ENCODE measurements at places on chromosomes 6 and 20.

- DNase-seq, result no peak
Measured at GRCh38 chr6:22726966-22727365, 157.6 kb downstream of the HDGFL1 start.

DNA sequence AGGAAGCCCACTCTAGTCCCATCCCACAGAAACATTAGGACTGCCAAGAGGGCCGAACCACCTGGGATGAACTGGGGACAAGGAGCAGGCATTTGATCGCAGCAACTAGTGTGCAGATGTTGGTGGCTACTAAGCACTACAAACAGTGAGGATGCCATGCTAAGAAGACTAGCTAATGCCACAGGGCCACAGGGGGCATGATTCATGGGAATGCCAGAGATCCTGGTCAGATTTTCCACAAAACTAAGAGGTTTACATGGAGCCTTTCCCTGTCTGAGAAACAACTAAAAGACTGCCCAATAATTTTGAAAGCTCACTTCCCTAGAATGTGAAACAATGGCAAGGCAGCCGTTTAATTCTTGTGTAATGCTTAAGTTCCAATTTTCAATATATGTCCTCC, 375.9 kb upstream of the PTCHD4 start:
- DNase-seq, result no peak

DNA sequence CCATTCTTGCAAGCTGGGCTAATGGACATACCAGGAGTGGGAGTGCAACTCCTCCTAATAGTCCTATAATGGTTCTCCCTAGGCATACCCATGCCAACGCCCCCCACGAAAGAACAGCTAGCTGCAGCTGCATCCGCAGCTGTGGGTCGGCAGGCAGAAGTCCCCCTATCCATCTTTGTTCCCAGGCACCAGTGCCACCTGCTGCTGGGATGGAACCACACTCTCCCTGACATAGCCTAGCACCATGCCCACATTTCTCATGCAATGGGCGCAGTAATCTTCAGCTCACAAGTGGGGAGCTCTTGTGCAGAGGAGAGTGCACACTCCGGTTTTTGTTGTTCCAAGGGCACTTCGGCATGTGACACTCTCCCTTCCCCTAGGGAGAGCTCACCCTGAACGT, 567.8 kb downstream of the GRIK2 start:
- no peak for DNase-seq

GRCh38 chr6:79330704-79331103, 96.2 kb upstream of the HMGN3 start:
- DNase-seq, result no peak

- DNase-seq, result no peak
Measured at GRCh38 chr6:169427856-169428255, 174.2 kb upstream of the THBS2 start.

- DNase-seq, result no peak
Measured at GRCh38 chr6:26377719-26378118, 5.2 kb upstream of the BTN2A2 start.

DNA sequence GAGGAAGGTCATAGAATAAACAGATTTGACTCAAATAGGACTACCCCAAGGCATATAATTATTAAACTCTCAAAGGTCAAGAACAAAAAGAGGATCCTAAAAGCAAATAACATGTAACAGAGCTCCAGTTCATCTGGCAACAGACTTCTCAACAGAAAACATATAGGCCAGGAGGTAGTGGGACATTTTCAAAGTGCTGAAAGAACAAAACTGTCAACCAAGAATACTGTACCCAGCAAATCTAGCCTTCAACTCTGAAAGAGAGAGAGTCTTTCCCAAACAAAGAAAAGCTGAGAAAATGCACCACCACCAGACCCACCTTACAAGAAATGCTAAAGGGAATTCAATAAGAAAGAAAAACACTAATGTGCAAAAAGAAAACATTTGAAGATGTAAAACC, 11.9 kb downstream of the NQO2 start:
- no peak for DNase-seq

DNA sequence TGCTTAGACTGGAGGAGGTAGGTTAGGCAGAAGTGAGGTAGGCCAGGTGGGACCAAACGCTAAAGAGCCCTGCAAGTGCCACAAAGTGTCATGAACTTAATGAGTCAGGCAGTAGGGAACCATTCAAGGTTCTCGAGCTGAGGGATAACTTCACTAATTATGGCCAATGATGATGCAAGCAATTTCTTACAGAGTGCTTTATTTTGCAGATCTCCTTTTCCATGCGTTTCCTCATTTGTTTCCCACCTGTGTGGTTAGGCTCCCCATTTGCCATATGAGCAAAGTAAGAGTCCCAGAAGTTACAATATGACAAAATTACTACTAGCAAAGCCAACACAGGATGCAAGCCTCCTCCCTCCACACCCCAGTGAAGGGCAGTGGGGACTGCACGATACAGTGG, 36.5 kb upstream of the PSMF1 start:
- no peak for DNase-seq

GRCh38 chr6:108541843-108542759, 18.6 kb upstream of the FOXO3 start:
- DNase-seq, result peak; percentile 72

GRCh38 chr6:72657407-72658197, 35.7 kb downstream of the KCNQ5 start:
- no peak for DNase-seq

DNA sequence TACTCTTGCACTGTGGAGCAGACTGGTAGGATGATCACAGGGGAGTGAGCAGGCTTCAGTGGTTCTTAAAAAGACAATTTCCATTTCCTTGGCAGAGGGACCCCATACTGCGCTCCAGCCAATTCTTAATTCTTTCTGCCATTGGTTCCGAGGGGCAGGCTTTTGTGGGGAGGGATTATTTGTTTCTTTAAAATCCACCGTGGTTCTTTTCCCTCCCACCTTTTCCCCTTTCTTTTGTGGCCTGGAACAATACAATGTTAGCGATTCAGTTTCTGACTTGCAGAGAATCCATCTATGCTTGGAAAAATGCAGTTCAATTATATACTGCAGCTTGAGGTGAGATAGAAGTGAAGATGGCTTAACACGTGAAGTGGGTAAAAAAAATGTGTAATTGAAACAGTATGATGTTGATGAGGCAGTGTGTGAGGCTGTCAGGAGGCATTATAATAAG, 379.0 kb upstream of the FLRT3 start:
- DNase-seq, result no peak

GRCh38 chr6:21664314-21665109, 71.0 kb downstream of the SOX4 start:
- peak; percentile 32 for DNase-seq

DNA sequence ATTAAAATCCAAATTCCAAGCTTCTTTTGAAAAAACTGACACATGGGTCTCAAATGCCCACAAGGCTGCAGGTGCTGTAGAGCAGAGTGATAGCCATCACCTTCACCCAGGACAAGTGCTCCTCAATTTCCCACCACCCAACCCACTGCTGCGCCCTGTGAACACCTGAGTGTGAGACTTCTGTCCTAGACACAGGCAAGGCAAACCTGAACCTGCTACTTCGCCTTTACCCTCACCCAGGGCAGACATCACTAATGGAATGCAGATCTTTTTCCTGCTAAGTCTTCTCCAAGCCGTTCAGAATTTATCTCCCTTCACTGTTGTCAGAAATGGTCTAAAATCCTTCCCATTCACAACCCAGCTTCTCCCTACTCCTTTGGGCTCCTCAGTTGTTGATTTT, 65.9 kb downstream of the PREX1 start:
- DNase-seq, result no peak

DNA sequence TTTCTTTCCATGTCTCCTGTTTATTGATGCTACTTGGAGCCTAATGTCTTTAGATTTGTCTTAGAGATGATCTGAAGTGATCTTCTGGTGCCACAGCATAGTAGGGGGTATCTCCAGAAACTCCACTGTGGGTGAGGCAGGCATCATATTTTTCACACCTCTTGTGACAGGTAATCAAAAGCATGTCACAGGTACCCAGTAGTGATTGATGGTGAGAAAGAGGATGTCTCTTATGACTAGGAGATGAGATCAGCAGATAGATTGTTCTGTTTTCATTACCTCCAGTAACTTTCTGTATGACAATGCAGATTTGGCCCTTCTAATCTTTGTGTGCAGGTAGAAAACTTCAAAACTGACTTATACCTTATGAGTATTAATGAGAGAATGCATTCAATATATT, 13.5 kb downstream of the NCOA7 start:
- DNase-seq, result peak; percentile 35
